ENCODE measurements at places on chromosomes 13 and 19. TPM values are rescaled to one million over a fixed set of nuclear protein-coding genes. Genes with fewer than 3 reads are reported as not detected.

The GMIP gene
- polyA plus RNA-seq, result 4.9 TPM

The CEACAM16 gene
- polyA plus RNA-seq, result 0.07 TPM

The TBXA2R gene
- 0.56 TPM for polyA plus RNA-seq

The CACNA1A gene
- 2.2 TPM for polyA plus RNA-seq

The DEDD2 gene
- 15.7 TPM for polyA plus RNA-seq

The PTGER1 gene
- 1.9 TPM for polyA plus RNA-seq

The CCDC8 gene
- 8.9 TPM for polyA plus RNA-seq

The CD37 gene
- polyA plus RNA-seq, result 6.8 TPM

The FUT2 gene
- 1.5 TPM for polyA plus RNA-seq

The GPR4 gene
- polyA plus RNA-seq, result 29.5 TPM

The ZFP82 gene
- polyA plus RNA-seq, result 2.4 TPM

The CD209 gene
- 1.3 TPM for polyA plus RNA-seq

The HAUS5 gene
- 4.6 TPM for polyA plus RNA-seq

The SYCN gene
- 939 TPM for polyA plus RNA-seq

The OLFM4 gene
- 0.36 TPM for polyA plus RNA-seq

The DPF1 gene
- 0.05 TPM for polyA plus RNA-seq

The ZNF536 gene
- polyA plus RNA-seq, result 0.07 TPM

The CLIP3 gene
- 1.2 TPM for polyA plus RNA-seq

The CEACAM4 gene
- polyA plus RNA-seq, result 0.55 TPM

The ZNF578 gene
- polyA plus RNA-seq, result 0.27 TPM

Measured in adipose tissue (tissue), 3 donors.